Osteoblast (primary cell): ENCODE measurements at places on chromosomes 2 and 18. TPM values are rescaled to one million over a fixed set of nuclear protein-coding genes. Genes with fewer than 3 reads are reported as not detected.

Gene POTEJ
- total RNA-seq = not detected in 2 replicates

Gene TMEM127
- 55.0 and 56.0 TPM in 2 replicates for total RNA-seq

Gene CYBRD1
- total RNA-seq = 338 and 514 TPM in 2 replicates

Gene CPLX4
- not detected in 2 replicates for total RNA-seq

Gene ATOH8
- 18.6 and 35.1 TPM in 2 replicates for total RNA-seq

Gene AGXT
- not detected in 2 replicates for total RNA-seq

DNA sequence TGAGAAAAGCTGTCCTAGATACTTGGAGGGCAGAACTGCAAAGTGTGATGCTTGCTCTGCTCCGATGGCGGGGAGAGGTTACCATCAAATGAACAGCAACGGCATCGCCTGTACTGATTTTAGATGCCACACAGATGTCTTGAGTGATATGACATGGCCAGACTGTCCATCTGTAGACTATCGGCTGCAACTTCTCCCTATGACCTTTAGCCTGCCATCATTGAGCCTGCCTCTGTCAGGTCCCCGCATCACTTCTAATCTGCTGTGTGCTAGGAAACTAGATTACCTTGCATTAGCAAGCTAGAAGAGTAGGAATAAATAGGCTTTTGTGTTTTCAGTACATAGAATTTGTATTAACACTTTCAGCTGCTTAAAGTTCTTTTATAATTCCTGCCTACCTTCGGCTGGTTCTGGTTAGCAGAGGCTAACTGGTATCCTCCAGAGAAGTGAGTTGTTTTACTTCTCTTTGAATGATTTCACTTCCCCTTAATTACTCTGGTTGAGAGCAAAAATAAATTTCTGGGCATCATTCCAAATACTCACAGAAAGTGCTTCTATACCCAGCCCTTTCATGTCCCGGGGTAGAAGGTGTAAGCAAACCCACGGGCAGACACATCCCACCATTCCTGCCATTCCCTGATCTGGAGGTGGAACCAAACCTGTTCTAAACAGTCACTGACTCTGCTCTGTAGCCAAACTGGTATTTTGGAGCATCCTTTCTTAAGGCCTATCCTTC is 24.0 kb downstream of the GAREM2 start:
- H3K36me3 ChIP-seq = peaks cover 85% of the 10 kb centered on the region
- H3K4me3 ChIP-seq = no peak overlapping the region
- DNase-seq = no peak

DNA sequence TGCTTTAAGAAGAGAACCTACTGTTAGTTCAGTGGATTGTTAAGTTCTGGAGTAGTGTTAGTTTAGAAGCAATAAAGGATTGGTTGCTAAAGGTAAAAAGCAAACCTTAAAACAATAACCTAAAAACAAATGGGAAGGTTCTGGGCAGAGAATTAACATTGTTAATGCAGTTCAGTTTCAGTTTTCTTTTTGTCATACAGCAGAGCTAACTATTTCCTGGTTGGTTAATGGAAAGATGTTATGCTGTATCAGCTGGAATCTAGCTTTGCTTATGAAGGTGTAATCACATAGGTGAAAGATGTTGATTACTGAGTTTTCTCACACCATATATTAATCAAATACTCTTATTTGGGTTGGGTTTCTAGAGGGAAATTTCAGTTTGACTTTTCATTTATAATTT is 23.8 kb downstream of the SMAD4 start:
- no peak overlapping the region for H3K4me3 ChIP-seq
- no peaks in the 10 kb centered on the region for H3K4me1 ChIP-seq
- H3K27ac ChIP-seq = no peak overlapping the region
- H3K27me3 ChIP-seq = no peaks in the 10 kb centered on the region
- DNase-seq = no peak

- no peak for DNase-seq
- no peaks in the 10 kb centered on the region for H3K36me3 ChIP-seq
- H3K4me3 ChIP-seq = no peak overlapping the region
Observed at GRCh38 chr2:37560241-37560848, 111.1 kb downstream of the CDC42EP3 start.

DNA sequence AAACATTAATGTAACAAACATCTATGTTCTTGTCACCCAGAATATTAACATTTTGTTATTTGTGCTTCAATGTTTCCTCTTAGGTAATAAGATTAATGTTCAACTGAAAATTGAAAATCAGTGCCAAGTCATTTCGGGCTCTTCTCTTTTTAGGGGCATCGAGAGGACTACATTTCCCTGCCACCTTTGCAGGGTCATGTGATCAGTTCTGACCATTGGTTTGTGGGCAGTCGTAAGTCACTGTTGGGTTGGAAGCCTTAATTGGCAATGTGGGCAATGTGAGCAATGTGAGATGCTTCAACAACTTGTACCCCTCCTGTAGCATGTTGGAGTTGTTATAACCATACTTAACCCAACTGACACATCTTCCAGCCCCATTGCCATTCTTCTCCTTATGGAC is 10.1 kb upstream of the CYRIA start:
- H3K4me3 ChIP-seq = no peak overlapping the region
- H3K36me3 ChIP-seq = no peaks in the 10 kb centered on the region
- peaks cover 4% of the 10 kb centered on the region for H3K27me3 ChIP-seq
- DNase-seq = no peak
- H3K4me1 ChIP-seq = no peaks in the 10 kb centered on the region

DNA sequence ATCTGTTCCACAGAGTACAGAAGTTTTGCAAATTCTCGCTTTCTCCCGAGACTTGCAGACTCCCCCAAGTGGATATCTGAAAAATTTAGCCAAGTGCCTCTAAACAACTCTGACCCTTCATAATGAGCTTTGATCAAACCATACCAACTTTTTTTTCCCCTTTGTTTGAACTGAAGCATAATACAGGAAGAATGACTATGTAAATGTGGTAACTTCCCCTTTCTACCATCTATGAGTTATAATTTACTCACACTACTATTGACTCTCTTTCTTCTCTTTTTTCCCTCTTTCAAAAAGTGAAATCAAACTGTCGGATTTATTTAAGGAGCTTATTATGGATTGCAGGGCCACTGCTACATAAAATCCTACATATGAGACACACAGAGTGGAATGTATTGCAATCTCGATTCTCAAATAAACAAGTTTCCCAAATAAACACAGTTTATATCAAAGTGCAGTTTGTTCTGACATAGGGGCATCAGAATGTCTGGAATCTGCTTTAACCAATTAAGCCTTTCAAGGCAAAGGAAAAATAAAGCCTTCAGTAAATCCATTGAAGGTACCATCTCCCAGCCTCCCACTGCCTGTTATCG is 1.4 kb upstream of the ZNF804A start:
- peak overlapping the region; percentile 12 for H3K27ac ChIP-seq
- peak overlapping the region; percentile 77 for H3K4me3 ChIP-seq
- H3K4me1 ChIP-seq = peaks cover 4% of the 10 kb centered on the region
- H3K27me3 ChIP-seq = peaks cover 9% of the 10 kb centered on the region
- DNase-seq = peak; percentile 88

- peaks cover 43% of the 10 kb centered on the region for H3K4me1 ChIP-seq
- H3K27me3 ChIP-seq = no peaks in the 10 kb centered on the region
- no peak overlapping the region for H3K4me3 ChIP-seq
- no peak for DNase-seq
- H3K36me3 ChIP-seq = no peaks in the 10 kb centered on the region
Observed at GRCh38 chr2:226892729-226893128, 56.9 kb downstream of the RHBDD1 start.

DNA sequence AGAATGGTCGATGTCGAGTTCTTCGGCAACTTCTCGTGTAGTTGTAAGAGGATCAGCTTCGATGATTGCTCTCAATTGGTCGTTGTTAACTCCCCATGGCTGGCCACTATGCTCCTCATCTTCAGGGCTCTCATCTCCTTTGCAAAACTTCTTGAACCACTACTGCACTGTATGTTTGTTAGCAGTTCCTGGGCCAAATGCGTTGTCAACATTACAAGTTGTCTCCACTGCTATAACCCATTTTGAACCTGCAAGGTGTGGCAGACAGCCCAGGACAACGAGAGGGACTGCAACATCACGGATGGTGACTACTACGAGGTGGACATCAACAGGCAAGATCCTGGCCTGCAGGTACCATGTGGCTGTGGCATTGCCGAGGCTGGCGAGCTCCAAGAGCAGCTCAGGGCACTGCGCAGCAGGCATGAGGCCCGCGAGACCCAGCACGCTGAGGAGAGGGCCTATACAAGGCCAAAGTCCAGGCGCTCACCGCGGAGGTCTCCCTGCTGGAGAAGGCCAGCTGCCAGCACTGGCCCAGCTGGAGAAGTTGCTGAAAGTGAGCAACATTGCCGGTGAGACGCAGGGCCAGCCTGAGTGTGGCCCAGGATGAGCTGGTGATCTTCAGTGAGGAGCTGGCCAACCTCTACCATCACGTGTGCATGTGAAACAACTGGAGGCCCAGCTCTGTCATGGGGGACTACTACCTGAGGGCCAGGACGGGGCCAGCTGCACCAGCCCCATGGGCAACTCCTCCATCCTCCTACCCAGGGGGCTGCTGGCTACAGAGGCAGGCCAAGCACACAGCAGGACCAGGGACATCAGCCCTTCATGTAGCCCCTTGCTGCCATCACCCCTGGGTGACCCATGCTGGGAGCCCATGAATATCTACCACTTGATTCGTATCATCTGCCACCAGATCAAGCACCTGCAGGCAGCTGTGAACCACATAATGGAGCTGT is 20.2 kb downstream of the CLK1 start:
- no peak overlapping the region for H3K4me3 ChIP-seq
- H3K36me3 ChIP-seq = no peaks in the 10 kb centered on the region
- no peaks in the 10 kb centered on the region for H3K27me3 ChIP-seq
- DNase-seq = no peak
- H3K4me1 ChIP-seq = no peaks in the 10 kb centered on the region

- no peaks in the 10 kb centered on the region for H3K27me3 ChIP-seq
- peaks cover 17% of the 10 kb centered on the region for H3K4me1 ChIP-seq
- peaks cover 30% of the 10 kb centered on the region for H3K36me3 ChIP-seq
- no peak for DNase-seq
- no peak overlapping the region for H3K4me3 ChIP-seq
Observed at GRCh38 chr2:30239986-30240752, 8.8 kb downstream of the LBH start.

DNA sequence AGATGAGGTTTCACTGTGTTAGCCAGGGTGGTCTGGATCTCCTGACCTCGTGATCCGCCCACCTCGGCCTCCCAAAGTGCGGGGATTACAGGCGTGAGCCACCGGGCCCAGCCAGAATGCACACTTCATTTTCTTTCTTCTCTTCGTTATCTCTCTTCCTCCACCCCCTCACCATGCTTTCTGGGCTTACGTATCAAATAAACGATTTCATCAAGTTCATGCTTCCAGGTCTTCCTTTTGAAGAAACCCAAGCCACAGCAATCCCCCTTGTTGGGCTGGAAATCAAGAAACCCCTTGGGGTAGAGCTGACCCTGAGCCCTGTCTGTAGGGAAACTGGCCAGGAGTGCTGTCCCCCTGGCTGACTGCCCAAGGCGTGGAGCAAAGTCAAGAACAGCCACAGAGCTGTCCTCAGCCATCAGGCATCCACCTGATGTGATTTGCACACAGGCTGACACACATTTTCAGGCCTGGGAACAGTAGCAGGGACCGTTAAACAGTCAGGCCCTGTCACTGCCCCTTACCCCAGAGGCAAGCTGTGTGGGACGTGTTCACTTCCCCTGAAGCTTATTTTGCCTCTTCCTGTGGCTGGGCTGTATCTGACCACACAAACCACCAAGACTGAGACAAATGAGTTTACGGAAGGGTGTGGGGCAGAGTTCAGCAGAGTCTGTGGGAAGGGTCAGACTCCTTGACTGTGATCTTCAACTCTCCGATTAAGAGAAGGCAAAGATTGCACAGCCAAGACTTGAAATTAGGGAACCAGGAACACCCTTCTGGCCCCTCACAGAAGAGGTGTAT is 15.1 kb upstream of the NMUR1 start:
- DNase-seq = peak; percentile 72
- H3K27me3 ChIP-seq = no peaks in the 10 kb centered on the region
- no peak overlapping the region for H3K4me3 ChIP-seq
- peak overlapping the region; percentile 68 for H3K27ac ChIP-seq
- H3K36me3 ChIP-seq = no peaks in the 10 kb centered on the region

DNA sequence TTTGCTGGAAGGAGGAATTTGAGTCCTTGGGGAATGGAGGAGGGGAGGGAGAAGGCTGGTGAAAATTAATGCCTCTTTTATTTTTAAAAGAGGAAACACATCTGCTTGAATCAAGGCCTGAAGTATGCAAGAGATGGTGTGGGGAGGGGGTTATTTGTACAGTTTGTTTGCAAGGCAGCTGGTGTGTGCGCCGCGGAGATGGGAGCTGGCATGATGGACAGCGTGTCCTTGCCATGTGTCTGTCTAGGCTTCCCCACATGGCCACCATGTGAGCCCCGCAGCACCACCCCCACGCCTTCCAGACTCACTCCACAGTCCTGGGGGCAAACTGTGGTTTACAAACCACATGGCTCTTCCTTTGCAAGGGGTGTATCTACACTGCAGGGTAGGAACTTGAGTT is 154.8 kb upstream of the APCDD1 start:
- DNase-seq = no peak
- H3K27me3 ChIP-seq = peaks cover 3% of the 10 kb centered on the region
- no peak overlapping the region for H3K27ac ChIP-seq
- no peaks in the 10 kb centered on the region for H3K36me3 ChIP-seq
- H3K4me3 ChIP-seq = no peak overlapping the region

DNA sequence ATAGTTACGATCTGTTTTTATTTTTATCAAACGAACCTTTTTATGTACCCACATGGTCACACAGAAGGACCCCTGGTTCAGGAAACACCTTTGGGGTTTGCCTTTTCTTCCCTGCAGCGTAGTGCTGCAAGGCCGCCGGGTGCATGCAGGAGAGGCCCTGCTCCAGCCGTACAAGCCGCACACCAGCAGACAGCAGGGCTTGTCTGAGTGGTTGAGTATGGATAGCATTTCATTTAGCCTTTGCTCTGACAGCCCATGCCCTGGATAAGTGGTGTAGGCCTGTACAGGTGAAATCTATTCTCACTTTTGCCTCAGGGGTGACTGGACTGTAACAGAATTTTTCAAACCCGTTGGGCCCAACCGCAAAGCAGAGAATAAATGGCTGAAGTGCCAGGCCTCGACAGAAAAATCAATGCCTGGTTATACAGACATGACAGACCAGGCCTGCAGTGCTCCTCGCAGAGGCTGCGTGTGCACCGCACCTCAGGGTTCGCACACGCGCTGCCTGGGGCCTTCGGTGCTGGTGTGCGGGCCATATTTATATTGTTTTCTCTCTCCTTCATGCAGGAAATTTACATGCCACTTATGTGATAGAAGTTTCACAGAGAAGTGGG is 279.1 kb downstream of the ZNF407 start:
- no peak for DNase-seq
- no peak overlapping the region for H3K27ac ChIP-seq
- peaks cover 1% of the 10 kb centered on the region for H3K36me3 ChIP-seq
- no peak overlapping the region for H3K4me3 ChIP-seq
- H3K27me3 ChIP-seq = no peaks in the 10 kb centered on the region
- H3K4me1 ChIP-seq = no peaks in the 10 kb centered on the region
